ENCODE measurements at places on chromosomes 5 and 9.

DNA sequence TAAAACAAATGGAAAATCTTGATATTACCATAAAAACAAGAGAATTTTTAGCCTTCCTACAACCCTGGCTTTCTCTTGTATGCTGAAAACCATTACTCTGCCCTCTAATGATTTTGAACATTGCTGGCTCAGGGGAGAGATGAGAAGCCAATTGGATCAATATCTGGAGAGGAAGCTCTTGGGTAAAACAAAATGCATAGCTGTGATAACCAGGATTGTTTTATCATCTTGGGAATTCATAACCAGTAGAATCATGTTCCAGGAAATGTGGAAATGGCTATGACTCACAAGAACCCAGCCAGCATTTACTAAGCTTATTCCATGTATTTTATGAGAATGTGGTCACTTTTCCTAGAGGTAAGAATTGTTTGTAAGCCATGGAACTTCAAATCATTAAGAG is 51.1 kb upstream of the CTNND2 start:
- DNase-seq = no peak

GRCh38 chr5:28473531-28474107 is 1435.2 kb upstream of the CDH9 start:
- DNase-seq = no peak

- no peak for DNase-seq
These were observed 25.5 kb upstream of the SLC6A19 start for GRCh38 chr5:1175801-1176472.

DNA sequence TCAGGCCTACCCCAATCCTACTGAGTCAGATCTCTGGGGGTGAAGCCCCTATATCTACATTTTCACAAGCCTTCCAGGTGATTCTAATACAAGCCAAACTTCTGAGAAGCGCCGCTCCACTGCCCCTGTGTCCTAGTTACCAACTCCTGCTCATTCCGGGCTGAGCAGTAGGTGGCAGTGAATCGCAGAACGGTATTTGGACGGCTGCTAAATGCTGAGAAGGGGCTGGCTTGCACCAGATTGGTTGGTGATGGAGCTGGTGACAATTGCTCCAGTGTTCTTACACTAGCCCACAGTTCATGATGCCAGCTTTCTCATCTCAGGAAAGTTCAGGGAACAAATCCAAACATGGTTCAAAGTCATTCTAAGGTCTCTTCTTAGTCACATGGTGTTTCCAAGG is 31.1 kb upstream of the FGF1 start:
- peak; percentile 37 for DNase-seq

DNA sequence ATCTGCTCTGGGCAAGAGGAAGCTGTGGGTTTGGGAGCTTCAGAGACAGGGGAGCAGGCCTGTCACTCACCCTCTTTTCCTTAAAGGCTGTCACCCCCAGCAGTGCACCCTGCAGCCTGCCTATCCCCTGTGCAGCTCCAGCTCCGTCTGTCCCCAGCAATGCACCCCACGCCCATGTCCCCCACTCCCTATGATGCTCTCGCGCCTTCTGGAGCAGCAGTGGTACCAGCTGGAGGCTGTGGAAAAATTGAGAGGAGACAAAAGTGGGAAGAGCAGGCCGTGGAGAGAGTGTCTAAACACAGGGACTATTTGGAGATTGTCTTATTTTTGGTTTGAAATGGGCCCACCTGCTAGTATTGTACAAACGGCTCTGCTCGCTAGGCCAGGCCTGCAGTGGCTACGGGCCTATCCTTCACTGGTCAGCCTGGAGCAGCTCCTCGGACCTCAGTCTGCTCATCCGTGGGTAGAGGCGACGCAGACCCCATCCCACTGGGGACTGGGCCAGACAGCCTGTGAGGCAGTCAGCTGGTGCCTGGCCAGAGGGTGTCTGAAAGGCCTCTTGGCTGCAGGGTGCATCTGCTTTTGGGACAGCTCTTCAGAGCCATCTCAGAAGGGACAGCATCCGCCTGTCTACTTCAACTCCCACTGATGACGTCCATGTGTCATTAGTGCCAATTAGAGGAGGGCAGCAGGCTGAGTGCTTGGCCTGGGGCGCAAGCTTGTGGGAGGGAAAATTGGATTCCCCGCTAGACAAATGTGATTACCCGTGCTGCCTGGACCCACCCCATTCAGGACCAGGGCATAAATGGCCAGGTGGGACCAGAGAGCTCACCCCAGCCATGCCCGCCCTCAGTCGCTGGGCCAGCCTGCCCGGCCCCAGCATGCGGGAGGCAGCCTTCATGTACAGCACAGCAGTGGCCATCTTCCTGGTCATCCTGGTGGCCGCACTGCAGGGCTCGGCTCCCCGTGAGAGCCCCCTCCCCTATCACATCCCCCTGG is at the start of gene DBH:
Gene DBH (plus strand): TSS at position 831 of the 999 bp plus-strand sequence. CDS start 9 bp downstream, at position 840.
- no peak for DNase-seq

- no peak for DNase-seq
These were observed 55.0 kb downstream of the CD180 start for GRCh38 chr5:67141644-67142043.

GRCh38 chr9:136342181-136343120 is 15.1 kb downstream of the GPSM1 start:
- DNase-seq = peak; percentile 79

- no peak for DNase-seq
These were observed 9.4 kb downstream of the HNRNPAB start for GRCh38 chr5:178213748-178214151.

GRCh38 chr5:124007675-124008398 is 495.9 kb downstream of the CSNK1G3 start:
- no peak for DNase-seq

DNA sequence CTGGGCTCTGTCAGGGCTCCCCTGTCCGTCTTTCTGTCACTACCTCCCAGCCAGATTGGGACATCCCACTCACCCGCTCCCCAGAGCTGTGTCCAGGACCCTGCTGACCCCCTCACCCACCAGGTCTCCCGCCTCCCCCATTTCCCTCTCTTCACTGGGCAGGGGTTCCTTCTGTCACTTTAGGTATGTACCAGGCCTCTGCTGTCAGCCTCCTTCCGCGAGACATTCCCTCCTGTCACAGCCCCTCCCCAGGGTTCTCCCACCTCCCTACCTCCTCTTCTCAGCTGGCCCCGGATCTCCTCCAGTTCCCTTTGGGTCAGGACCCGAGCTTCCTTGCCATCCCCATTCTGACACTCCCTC is 488 bp downstream of the POLR1E start:
- DNase-seq = no peak

GRCh38 chr9:137589441-137590122 is 730 bp downstream of the ZMYND19 start:
- DNase-seq = no peak

DNA sequence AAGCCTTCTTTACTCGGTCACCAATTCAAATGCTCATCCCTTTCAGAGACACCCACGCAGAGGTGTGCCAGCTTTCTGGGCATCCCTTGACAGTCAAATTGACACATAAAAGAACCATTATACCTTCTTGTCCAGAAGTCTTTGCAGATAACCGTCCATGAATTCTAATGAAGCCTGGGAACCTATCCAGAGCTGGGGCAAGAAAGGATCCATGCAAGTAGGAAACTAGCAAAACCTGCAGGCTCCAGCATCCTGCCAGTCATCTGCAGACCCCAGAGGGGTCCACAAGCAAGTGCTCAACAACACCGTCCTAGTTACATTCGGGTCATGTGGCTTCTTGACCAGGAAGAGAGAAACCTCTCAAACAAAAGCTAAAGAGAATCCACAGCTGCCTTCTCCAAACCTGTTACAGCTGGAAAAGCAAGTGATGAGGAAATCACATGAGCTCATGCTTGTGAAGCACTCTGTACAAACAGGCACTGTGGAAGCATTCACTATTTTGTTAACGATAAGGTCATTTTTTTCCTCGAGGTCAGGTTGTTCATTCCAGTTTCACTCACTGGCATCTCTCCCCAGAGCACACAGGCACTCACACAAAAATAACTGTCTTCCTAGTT is 80.2 kb upstream of the DMRT1 start:
- no peak for DNase-seq

DNA sequence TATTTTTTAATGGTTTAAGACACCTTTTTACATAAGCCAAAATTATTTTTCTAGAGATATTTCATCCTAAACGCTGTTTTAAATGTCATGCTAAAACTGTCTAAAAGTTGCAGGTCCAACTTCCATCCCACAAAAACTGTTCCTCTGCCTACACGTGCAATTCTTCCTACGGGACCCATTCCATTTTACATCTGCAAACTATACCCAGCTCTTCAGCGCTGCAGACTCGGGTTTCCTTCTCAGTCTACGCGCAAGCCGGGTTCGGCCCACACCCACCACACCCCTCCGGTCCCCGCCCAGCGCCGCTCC is 8.7 kb downstream of the RANBP6 start:
- no peak for DNase-seq

- DNase-seq = no peak
These were observed 10.5 kb downstream of the ZDHHC12 start for GRCh38 chr9:128713411-128713780.

GRCh38 chr5:136000932-136001331 is 27.9 kb upstream of the TGFBI start:
- DNase-seq = no peak

- DNase-seq = no peak
These were observed 18.1 kb downstream of the RAI14 start for GRCh38 chr5:34674187-34674586.

DNA sequence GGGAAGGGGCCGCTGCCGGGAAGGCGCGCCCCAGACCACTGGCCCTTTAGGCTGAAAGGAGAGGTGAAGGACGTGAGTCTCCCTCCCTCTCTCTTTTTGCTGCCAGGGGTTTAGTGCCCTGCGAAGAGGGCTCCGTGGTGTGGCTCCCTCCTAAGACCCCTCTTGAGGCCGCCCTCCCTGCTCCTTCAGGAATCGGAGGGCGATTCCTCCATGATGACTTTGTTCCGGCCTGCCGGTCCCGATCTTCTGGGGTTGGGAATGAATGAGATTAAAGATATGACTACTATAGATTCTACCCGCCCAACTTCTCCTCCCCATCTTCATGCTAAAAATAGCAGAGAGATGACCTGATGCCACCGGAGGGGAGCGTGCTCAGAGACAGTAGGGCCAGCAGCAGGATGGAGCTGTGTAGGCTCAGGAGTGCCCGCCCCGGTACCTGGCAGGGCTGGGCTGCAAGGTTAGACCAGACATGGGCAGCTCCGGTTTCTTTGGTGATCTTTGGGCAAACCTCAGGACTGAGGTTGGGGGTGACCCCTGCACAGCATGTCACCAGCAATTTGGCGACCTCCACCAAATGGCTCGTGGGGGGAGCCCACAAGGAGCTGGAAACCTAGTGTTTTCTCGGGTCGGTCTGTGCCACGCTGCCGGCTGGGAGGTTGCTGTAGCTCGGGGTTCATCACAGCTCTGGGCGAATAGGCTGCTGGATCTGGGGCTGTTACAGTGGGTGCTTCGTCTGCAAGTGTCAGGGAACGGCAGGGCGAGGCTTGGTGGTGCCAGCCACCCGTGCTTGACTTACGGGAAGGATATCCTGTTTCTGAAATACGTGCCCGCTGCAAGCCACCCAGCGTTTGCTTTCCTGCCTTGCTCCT is 1.7 kb downstream of the OLFM1 start:
- DNase-seq = no peak
